ENCODE measurements at places on chromosomes 7 and 10.

GRCh38 chr7:37318541-37318940 is 130.1 kb downstream of the ELMO1 start:
- DNase-seq = no peak

DNA sequence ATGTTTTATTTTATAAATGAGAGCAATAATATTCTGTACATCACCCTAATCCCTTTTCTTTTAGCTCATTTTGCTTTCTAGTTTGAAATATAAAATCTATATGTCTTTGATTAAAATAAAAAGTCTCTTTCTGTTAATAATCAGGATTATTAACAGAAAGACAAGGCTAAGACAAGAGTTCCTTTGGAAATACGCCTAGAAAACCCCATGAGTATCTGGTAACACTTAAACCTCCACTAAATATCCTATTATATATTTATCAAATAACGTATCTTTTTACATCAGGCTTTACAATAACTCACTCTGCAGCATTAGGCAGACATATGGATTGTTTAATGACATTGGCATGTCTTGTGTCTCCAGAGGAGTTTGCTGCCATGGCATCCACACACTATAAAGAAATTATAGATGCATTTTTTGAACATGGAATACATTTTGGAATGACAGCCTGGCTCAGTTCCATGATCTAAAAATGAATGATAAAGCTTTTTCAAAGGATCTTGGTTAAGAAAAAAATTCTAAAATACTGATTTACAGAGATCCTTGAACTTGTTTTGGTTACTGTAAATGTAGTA is 98.7 kb downstream of the TMEM26 start:
- DNase-seq = no peak

GRCh38 chr7:74462707-74463100 is 9.0 kb downstream of the GTF2IRD1 start:
- no peak for DNase-seq

- DNase-seq = peak; percentile 98
Observed at GRCh38 chr7:44123190-44124003, at the start of gene POLD2. TSS of gene POLD2 (minus strand) at chr7:44123548. CDS start at chr7:44122053, 1,495 bp downstream.

DNA sequence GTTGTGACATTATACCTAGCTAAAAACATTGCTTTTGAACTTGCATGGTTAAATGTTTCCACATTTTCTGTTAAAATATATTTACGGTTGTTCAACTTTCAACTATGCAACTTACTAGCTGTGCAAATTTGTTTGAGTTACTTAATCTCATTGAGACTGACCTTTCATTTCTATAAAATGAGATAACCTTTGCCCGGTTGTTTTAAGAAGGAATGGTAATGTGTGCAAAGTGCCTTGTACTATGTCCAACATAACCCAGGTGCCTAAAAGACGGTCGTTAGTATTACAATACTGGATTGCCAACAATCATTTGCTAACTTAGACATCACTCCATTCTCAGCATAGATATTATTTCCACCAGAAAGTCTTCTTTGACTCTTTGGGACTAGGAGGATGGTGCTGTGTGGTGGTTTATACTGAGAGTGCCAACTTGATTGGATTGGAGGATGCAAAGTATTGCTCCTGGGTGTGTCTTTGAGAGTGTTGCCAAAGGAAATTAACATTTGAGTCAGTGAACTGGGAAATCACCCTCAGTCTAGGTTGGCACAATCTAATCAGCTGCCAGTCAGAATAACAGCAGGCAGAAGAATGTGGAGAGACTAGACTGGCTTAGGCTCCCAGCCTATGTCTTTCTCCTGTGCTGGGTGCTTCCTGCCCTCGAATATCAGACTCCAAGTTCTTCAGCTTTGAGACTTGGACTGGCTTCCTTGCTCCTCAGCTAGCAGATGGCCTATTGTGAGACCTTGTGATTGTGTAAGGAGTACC is 85.2 kb upstream of the PDSS1 start:
- DNase-seq = no peak

DNA sequence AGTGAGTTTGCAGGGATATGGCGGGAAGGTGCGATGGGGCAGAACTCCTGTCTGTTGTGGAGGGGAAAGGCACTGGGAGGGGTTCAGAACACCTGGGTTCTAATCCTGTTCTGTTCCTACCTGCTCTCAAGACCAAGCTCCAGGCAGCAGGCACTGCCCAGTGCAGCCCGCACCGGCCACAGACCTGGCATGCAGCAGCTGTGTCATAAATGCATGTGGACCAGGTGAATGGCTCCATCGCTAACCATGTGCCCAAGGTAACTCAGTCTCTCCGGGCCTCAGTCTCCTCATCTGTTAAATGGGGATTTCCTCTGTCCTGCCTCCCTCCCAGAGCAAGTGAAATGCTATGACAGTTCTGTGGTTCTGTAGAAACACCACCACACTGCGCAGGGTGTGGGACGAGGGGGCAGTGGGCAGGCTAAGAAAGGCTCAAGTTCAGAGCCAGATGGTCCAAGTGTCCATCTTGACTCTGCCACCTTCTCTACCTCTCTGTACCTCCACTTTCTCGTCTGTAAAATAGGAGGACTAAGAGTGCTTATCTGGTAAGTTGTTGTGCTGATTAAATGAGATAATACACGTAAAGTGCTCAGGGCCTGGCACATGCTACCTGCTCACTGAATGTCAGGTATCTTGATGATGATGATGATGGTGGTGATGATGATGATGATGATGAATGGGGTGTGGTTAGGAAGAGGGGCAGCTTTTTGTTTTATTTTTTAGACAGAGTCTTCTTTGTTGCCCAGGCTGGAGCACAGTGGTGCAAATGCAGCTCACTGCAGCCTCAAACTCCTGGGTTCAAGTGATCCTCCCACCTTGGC is 22.9 kb downstream of the ATP6V1F start:
- DNase-seq = no peak

GRCh38 chr10:99520040-99520846 is 12.5 kb upstream of the NKX2-3 start:
- DNase-seq = no peak

GRCh38 chr10:73556855-73557254 is 34.3 kb downstream of the USP54 start:
- no peak for DNase-seq

DNA sequence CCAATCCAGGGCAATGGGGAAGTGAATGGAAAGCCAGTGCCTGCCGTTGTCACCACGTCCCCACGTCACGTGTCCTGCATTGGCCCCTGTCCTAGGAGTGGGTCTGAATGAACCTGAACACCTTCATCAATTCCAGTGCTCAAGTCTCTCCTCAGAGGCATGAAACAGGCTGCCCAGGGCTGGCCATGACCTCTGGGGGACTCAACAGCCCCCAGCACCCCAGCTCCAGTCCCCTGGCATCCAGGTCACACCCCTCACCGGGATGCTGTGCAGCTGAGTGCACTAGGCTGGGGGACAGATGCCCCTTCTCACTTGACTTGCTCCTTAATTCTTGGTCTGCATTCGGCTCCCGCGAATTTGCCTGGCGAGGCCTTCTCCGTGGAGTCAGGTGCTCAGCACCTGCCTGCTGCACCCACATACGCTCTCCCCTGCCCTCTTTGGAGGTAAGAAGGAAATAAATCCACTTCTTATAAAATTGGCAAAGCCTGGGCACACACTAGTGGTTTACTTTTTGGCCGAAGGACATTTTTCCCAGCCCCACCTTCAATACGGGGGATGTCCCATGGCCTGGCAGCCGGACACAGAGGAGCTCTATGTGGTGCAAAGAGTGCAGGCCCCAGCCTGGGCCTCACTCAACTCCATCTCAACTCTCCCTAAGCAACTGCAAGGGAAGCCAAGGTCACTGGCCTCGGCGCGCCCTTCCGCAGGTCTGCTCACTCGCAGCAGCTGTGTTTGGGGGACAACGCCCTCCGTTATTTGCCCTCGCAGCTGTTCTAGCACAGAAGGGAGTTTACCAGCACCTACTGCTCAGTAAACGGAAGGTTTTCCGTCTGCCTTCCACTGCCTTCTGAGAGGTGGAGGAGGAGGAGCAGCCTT is 77.6 kb upstream of the SHH start:
- no peak for DNase-seq

- DNase-seq = no peak
Observed at GRCh38 chr7:98323597-98324322, 42.3 kb downstream of the BRI3 start.

- no peak for DNase-seq
Observed at GRCh38 chr7:23264916-23265458, 18.4 kb downstream of the GPNMB start.

- no peak for DNase-seq
Observed at GRCh38 chr10:44477046-44477425, 92.1 kb upstream of the CXCL12 start.

GRCh38 chr7:8627325-8627724 is 193.9 kb downstream of the NXPH1 start:
- DNase-seq = no peak

DNA sequence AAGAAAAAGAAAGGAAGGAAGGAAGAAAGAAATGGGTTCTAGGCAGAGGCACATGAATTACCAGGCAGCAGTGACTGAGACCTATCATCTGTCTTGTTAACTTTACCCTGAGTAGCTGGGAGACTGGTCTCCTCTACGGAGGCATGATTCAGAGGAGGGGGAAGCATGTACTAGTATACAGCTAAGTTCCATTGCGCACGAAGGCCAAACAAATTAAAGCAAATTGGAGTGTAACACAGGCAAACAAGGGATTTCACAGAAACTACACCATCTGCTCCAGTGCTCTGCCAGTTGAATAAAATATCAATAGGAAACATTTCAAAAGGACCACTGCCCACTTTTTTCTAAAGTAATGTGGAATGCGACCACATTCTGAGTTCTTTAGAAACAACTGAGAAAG is 65.9 kb upstream of the RSU1 start:
- no peak for DNase-seq

DNA sequence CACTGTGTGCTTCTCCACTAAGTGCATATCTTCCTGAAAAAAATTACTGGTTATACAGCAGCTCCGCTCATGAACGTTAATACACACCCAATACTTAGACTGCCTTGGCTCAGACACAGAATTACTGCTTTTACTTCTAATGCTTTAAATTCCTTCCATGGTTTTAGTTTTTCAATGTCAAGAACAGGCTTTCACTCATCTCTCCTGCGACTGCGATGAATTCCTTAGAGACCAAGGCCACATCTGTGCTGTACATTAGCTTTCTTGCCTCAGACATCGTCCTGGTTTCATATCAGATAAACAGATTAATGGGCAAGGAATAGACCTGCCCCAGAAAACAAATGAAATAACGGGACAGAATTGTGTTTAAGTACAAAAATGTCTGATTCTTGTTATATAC is 120.2 kb downstream of the CYP26A1 start:
- DNase-seq = no peak

- DNase-seq = no peak
Observed at GRCh38 chr10:46311501-46311951, 24.7 kb downstream of the ANTXRL start.

DNA sequence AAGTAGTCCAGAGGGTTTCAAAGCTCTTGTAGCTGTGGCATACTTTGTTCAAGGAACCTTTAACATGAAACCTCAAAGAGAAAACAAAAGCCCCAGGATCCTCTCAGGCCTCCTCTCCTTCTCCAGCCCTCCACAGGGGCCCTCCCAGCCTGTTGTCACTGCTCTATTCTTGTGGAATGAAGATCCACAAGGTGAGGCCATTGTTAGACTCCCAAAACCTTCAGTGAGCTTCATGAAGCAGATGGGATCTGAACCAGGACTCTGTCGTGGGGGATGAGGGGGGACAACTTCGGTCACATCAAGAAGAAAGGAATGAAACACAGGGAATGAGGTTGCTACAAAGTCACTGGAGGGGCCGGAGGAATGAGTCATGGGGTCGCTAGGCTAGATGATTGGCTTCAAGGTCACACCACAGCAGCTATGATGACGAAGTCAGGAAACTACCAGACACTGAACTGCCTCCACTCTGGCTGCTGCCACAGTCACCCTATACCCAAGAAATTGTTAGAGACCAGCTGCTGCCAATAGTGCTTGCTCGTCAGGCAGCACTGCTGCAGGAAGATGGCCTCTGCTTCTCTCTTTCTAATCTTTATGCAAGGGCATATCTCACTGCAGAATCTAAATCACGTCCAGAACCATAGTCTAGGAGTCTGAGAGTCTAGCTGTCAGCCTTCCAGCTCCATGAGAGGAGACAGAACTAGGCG is 208.8 kb downstream of the HIBADH start:
- DNase-seq = no peak

DNA sequence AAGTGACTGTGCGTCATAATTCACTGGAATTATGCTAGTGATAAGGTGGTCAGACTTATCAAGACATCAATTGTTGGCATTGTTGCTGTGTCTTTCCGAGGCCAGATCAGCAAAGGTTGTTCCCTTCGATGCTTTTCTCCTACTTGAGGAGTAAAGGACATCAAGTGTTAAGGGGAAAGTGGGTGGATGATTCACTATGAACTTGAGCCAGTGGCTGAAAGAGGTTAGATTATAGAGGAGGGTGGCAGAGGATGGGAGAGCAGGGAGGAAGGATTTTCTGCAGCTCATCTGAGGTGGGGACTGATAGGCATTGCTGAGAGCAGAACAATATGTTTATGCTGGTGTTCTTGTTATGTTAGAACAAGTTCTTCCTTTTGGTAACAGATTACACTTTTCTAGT is 131.4 kb upstream of the AGR3 start:
- DNase-seq = no peak

DNA sequence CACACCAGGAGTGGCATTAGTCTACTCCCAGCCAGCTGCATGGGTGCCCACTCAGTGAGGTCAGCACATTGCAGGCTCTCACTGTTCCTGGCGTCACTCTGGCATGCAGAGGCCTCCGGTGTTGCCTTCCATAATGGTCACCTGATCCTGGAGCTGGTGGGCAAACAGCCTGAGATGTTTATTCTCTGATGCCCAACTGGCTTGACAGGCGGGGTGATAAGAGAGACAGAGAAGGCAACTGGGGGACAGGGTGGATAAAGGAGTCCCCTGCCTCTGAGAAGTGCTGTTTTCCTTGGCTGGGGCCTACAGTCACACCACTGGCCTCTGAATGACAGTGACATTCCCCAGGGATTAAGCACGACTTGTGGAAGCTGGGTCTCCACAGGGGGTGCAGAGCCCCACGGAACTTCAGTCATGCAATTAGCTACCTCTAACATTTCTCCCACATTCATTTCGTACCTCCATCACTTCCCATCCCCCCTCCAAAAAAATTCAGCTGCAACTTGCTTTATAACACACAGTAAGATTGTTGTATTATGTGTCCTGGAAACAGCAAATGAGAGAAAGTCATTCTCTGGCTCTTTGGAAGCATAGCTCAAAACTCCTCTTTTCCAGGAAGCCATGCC is 7.1 kb upstream of the RBM20 start:
- DNase-seq = no peak

DNA sequence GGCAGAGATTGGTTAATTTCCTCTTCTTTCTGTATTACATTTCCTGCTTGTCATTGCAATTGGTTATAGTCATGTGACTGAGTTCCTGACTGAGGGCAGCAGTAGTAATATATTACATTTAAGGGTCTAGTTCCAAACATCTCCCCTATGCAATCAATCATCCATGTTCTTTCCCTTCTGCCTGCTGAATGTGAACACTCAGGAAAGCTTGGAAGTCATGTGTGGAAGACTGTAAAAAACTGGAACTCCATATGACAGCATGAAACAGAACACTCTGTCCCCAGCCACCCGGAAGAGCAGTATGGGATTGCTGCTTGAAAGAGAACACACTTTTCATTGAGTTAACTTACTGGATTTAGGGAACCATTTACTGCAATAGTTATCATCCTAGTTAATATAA is 459.7 kb upstream of the SEMA3A start:
- DNase-seq = no peak
